Stimulated activated CD4-positive, alpha-beta T cell treated with anti-CD3 and anti-CD28 coated beads, Interleukin-1b, Interleukin-23, amount 100 ng/mL, for 1 hour (primary cell): ENCODE measurements at places on chromosomes 5 and 9.

GRCh38 chr5:111453295-111453694 lies 59.0 kb downstream of the STARD4 start:
- DNase-seq: no peak

DNA sequence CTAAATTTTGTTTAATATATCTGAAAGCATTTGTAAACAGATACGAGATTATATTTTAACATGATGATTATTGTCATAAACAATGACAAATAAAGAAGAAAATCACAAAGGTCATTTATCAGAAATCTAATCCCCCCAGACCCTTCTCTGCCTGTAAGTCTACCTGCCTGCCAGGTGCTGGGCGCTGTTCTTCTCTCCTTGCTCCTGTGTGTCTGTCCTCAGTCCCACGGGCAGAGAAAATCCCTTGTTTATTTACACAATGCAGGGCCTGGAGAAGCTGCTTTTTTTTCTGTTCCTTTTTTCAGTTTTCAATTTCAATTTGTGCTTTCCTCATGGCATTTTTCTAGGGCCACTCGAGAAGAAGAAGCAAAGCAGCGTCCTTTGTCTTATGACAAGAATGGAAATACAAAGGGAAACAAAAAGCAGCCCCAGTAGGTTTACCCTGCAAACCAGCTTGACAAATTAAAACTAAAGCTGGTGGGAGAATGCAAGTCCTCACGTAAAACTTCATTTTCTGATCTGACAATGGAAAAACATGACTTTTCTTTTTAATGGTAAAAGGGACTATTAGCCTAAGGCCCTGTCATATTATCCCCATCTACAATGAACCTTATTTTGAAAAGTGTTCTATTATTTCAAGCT lies 282.4 kb upstream of the KLF9 start:
- no peak for DNase-seq

GRCh38 chr9:129626079-129626624 lies at the start of gene NTMT1:
NTMT1 (plus strand) TSS chr9:129626163; CDS start chr9:129632704, 6,541 bp downstream.
- DNase-seq: peak; percentile 91

DNA sequence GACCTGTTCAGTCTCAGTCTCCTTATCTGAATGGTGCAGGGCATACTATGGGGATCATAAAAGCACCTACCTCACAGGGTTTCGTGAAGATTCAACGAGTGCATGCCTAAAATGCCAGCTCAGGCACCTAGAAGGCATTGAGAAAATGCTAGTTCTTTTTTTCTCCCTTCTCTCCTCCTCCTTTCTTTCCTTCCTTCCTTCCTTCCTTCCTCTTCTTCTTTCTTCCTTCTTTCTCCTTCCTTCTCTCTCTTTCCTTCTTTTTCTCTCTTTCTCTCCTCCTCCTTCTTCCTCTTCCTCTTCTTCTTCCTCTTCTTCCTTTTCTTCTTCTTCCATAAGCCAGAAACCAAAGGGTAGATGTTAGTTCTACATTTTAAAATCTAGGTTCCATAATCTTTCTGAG lies 12.3 kb upstream of the RAB14 start:
- no peak for DNase-seq

- DNase-seq: no peak
Measured at GRCh38 chr5:159324986-159325385, 5.3 kb downstream of the IL12B start.

DNA sequence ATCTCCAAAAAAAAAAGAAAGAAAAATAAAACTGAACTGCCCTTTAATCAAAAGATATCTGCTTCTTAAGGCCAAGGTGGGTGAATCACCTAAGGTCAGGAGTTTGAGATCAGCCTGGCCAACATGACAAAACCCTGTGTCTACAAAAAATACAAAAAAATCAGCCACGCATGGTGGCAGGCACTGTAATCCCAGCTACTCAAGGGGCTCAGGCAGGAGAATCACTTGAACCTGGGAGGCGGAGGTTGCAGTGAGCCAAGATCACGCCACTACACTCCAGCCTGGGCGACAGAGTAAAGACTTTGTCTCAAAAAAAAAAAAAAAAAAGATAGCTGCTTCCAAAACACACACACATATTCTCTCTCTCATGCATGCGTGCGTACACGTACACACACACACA lies 17.8 kb downstream of the SCAI start:
- no peak for DNase-seq

DNA sequence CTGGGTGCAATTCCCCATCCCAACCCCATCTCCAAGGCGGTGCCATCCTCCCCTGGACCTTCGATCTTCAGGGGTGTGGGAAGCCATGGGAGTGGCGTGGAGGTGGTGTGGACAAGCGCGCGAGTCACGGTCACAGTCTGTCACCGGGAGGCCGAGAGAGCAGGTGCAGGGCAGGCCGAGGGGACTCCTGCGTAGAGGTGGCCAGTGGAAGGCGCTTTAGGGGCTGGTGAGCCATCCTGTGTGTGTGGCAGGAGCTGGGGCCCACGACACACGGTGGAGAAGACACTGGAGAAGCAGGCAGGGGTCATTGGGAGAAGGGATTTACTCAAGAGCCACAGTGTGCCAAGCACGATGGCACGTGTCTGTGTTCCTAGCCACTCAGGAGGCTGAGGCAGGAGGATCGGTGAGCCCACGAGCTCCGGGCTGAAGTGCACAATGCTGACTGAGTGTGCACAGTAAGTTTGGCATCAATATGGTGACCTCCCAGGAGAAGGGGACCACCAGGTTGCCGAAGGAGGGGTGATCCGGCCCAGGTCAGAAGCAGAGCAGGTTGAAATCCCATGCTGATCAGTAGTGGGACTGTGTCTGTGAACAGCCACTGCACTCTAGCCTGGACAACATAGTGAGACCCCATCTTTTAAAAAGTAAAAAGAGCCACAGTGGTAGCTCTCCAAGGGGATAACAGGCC lies 145.1 kb upstream of the PHYKPL start:
- DNase-seq: no peak

DNA sequence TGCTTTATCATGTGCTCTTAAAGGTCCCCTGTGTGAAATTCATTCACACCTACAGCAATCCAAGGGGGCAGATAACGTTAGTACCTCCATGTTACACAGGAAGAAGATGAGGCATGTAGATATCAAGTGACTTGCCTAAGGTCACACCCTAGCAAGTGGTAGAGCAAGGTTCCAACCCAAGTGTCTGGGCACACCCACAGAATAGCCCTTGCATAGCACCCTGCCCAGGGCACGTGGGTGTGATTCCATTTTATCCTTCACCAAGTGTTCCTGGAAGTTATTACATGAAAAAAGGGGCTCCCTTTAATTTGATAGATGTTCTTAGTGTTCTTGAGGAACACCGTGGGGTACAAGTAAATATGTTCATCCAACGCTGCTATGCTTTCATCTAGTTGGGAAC lies 4.9 kb downstream of the TMEM171 start:
- no peak for DNase-seq

DNA sequence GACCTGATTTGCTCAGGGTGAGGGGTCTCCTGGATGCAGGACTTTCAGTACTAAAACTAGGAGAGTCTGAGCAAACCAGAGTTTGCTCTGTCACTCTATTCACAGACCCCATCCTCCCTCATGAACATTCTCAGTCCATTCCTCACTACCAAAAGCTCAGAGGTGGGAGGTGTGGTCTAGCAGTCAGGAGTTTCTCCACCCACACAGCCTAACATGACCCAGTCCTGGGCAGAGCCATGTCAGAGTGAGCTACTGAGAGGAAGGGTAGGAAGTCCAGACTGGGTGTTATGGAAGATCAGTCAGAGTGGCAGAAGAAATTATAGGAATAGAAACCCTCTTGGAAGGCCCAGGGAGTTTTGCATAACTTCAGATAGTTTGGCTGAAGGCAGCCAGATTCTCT lies 113.3 kb upstream of the GRAMD2B start:
- DNase-seq: no peak

DNA sequence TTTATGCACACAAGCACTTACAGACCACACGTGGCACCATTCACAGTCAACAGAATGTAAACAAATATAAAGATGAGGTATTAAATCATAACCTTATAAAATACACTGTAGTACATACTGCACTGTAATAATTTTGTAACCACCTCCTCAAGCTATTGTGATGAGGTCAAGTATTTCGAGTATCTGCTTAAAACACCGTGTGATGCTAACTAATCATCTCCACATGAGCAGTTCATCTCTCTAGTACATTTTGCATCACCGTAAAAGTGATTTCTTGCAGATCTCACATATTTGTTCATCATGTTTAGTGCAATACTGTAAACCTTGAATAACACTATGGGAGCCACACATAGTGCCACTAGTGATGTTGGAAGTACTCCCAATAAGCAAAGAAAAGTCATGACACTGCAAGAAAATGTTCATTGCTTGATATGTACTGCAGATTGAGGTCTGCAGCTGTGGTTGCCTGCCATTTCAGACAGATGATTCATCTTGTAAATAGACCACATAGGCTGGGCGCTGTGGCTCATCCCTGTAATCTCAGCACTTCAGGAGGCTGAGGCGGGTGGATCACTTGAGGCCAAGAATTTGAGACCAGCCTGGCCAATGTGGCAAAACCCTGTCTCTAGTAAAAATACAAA lies 44.3 kb downstream of the FOXB2 start:
- DNase-seq: no peak

GRCh38 chr5:139951296-139951924 lies 91.7 kb downstream of the NRG2 start:
- no peak for DNase-seq

DNA sequence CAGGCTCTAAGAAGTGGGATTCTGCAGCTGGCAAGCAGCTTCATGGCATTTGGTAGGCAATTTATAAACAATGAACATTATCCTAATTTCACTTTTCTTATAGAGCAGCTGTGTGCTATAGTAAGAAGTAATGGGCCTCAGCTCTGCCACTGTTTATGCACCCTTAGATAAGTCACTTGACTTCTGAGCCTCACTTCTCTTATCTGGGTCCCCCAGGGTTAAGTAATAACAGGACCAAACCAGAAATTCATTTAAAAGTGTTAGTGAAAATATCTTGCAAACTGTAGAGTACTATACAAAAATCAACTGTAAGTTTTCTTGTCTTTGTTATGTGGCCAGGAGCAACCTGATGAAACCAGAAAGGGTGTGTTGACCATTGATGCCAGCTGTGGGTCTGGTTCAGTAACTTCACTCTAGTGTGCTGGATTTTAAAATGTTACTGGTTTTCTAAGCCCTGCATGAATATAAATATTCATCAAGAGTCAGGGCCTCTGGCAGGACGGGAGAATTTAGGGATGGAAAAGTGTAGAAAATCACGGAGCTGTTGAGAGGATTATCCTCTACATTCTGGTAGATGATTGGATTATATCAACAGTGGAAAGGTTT lies 24.2 kb downstream of the TNFAIP8 start:
- no peak for DNase-seq

GRCh38 chr9:122742003-122742402 lies at the start of gene OR1L6:
OR1L6 (plus strand) TSS chr9:122742303; CDS start chr9:122749848, 7,545 bp downstream.
- no peak for DNase-seq

GRCh38 chr5:143170977-143171376 lies 232.5 kb downstream of the NR3C1 start:
- DNase-seq: no peak

- no peak for DNase-seq
Measured at GRCh38 chr9:91197232-91198181, 164.2 kb downstream of the AUH start.

DNA sequence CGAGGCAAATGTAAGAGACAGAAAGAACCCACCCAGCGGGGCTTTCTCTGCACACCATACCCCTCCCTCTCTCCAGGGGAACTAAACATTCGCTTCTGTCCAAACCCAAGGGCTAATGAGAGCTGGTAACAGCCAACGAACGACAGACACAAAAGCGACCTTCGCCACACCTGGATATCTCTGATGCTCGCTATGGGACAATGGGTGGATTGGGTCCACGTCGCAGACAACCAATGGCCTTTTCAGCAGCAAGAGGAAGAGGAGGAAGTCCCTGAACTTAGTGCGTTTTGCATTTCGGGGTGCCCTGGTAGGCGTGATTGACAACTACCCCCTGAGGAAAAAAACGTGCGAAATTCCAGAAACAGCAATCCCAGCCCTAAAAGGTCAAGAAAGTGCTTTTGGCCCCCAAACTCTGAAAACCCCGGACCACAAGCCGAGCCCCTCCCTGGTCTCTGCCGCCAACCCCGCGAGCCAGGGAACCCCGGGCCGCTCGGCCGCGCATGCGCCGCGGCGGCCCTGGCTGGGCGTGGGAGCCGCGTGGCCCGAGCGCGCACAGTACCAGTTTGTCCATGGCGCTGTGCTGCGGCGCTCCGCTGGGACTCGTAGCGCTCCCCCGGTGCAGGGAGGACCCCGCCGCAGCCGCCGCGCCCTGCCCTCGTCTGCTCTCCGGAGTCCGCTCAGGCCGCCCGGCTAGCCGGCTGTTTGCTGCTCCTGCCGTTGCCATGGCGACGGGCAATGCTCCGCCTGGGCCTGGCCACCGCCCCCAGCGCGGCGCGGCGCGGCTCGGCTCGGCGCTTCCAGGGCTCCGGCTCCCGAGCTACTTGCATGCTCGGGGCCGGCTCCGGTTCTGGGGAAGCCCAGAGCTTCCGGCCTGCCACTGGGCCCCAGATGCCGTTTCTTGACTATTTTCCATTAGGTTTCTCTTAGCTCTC lies 66.9 kb upstream of the DNAH5 start:
- no peak for DNase-seq

GRCh38 chr9:7146582-7146981 lies 388.8 kb downstream of the KDM4C start:
- no peak for DNase-seq

DNA sequence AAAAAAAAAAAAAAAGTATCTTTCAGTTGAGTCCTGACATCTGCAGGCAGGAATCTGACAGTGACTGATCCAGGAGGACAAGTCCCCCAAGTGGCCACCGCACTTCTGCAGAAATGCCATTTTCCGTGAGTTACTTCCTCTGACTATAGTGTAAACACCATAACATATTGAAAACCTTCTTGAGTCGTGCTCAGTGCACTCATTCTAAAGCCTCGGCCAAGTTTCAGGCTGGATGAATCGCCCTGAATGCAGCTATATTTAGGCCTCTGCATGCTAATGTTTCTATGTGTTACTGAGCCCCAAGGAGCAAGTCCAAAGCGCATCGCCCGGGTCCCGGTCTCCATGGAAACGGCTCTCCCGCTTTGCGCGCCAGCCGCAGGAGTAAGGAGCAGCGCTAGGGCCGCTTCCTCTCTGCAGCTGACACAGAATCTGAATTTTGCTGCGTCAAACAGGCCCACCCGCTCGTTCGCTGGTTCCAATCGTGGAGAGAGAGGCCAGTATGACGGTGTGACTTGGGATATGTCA lies 335.4 kb downstream of the MSX2 start:
- peak; percentile 0 for DNase-seq

GRCh38 chr9:130930132-130930803 lies 8.8 kb downstream of the FIBCD1 start:
- no peak for DNase-seq

- no peak for DNase-seq
Measured at GRCh38 chr9:15849871-15850270, 297.0 kb downstream of the CCDC171 start.

- no peak for DNase-seq
Measured at GRCh38 chr5:158552241-158552640, 547.5 kb downstream of the EBF1 start.

DNA sequence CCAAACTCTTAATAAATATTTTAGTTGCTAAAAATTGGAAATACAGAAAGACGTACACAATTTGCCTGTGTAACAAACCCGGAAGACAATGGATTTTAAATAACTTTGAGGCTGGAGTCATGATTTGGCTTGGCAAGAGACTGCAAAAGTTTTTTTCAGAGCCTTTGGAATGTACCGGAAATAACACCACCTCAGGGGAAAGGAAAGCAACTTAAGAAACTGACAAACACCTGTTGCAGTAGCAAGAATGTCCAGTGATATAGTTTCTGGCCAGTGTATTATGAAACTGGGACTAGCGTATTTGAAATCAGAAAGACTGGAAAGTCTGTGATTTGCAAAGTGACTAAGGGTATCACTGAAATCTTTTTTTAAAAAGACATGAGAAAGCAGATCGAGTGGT lies 842 bp downstream of the MUSK start:
- DNase-seq: no peak
